ENCODE measurements at places on chromosomes 6 and 20.
A peak's percentile ranks its signal among the peaks of the same experiment; 100 is the strongest.

DNA sequence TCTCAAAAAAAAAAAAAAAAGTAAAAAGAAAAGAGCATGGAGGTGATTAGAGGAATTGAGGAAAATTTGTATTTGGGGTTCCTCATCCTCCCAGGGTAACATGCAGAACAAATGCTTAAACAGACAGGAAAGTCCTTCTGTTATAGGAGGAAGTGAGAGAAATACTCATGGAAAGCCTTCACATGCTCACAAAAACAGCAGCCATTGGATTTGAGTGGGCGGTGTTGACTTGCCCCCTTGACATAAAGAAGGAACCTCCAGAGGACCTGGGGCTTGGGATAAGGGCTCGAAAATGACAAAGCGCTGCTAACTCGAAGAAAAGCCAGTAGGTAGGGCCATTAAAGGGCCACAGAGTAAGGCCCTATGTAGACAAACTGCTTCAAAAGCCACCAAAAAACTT lies 17.5 kb upstream of the SAMHD1 start:
- peaks cover 9% of the 10 kb centered on the region for H3K36me3 ChIP-seq
- H3K27me3 ChIP-seq, result no peaks in the 10 kb centered on the region
- H3K27ac ChIP-seq, result peak overlapping the region; percentile 45
- peak overlapping the region; percentile 67 for H3K4me3 ChIP-seq
- DNase-seq, result no peak
- H3K4me1 ChIP-seq, result peaks cover 54% of the 10 kb centered on the region

DNA sequence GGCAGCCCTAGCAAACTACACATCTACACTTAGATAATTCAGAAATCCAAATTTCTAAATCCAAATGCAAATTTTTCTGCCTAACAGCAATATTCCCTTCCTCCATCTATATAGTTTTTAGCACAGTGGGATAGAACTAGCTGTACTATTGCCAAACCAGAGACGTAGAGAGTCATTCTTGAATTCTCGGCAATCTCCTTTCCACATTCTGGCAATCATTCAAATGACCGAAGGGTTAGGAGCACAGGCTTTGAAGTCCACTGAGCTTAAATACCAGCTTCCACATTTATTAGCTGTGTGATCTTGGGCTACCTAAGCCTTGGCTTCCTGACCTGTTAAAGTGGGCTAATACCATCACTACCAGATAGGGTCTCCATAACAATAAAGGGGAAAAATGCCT lies 3.1 kb upstream of the RPS12 start:
- no peak for DNase-seq
- H3K27me3 ChIP-seq, result peaks cover 6% of the 10 kb centered on the region
- no peak overlapping the region for H3K27ac ChIP-seq
- peaks cover 26% of the 10 kb centered on the region for H3K4me1 ChIP-seq
- H3K4me3 ChIP-seq, result no peak overlapping the region
- H3K36me3 ChIP-seq, result peaks cover 23% of the 10 kb centered on the region

DNA sequence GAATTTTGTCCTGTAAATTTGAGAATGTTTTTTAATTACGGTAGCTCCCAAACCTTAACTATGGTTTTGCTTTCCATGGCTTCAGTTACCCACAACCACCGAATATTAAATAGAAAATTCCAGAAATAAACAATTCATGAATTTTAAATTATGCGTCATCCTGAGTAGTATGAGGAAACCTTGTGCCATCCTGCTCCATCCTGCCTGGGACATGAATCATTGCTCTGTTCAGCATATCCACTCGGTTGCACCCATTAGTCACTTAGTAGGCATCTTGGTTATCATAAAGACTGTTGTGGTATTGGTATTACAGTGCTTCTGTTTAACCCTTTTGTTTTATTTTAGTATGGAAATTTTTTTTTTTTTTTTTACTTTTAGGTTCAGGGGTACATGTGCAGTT lies 39.7 kb downstream of the KCNS1 start:
- no peak for DNase-seq
- H3K36me3 ChIP-seq, result peaks cover 26% of the 10 kb centered on the region
- H3K27me3 ChIP-seq, result no peaks in the 10 kb centered on the region
- peak overlapping the region; percentile 64 for H3K27ac ChIP-seq
- H3K4me1 ChIP-seq, result peaks cover 67% of the 10 kb centered on the region

DNA sequence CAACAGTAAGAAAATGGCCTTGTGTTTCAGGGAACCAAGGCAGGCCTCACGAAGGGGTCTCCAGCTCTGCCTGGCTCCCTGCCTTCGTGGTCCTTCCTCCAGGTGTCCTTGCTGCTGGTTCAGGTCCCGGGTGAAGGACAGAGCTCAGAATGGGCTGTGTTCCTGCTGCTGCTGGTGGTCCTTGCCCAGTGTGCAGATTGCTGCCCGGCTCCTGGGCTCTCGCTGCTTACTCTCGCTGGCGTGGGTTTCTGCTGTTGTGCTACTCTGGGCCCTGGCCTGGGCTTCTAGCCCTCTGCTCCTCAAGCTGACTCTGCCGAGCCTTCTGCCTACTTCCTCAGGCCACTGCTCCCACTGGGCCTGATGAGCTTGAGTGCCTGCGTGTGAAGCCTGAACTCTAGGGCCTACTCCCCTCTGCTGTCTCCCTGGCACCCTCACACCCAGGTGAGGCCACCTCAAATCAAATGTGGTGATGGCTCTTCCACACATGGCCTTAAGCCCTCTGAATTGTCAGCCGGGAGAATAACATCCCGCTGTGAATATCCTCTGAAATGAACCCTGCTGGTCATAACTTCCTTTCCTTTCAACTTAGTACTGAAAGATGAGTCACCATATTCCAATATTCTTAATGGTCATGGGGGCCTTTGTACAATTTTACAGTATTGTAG lies 171.6 kb downstream of the FOXC1 start:
- H3K4me1 ChIP-seq, result no peaks in the 10 kb centered on the region
- no peak for DNase-seq
- H3K27me3 ChIP-seq, result no peaks in the 10 kb centered on the region
- H3K27ac ChIP-seq, result no peak overlapping the region
- no peaks in the 10 kb centered on the region for H3K36me3 ChIP-seq

DNA sequence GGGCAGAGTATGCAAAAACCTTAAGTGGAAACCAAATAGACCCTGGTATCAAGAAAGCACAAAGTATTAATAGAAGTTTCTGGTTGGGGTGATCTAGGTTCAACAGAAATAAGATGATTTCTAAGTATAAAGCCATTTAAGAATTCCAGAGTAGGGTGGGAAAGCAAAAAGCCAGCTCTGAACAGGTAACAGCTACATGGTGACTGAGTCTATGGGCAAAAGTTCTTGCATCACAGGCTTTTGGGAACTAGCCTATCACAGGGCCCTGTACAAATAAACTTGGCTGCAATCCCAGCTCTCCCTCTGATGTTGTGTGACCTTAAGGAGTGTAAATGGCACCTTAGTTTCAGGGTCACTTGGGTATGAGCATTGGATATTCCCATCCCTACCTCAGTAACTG lies 5.5 kb downstream of the TCF19 start:
- peaks cover 64% of the 10 kb centered on the region for H3K4me1 ChIP-seq
- peaks cover 9% of the 10 kb centered on the region for H3K36me3 ChIP-seq
- no peaks in the 10 kb centered on the region for H3K27me3 ChIP-seq
- H3K27ac ChIP-seq, result no peak overlapping the region

Measured in activated T-cell treated with anti-CD3 and anti-CD28 coated beads, Interleukin-2, amount 50 U/mL, for 72 hours (primary cell).